NT2/D1 (cell line): ENCODE measurements at places on chromosomes 3 and 15.

DNA sequence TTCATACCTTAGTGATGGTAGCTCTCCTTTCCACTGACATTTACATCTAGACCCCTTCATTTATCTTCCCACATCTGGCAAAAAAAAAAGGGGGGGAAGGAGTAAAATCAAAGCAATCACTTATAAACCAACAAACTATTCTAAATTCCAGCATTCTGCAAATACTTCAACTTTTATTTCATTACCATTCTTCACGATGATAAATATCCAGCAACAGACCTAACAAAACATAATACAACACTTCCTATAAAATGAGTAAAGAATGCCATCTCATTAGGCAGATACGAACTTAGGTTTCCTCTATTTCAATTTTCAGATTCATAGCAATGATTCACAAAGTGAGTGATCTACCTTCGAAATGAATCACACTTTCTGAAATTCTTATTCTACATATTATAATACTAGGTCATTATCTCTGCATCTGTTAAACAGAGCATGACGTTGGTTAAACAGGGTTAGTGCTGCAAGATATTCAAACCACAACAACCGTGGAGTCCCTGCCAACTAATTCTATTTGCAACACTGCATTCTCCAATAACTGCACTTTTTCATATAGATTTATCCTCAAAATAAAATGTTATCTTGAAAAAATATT is at the start of gene LRRFIP2:
Gene LRRFIP2, minus strand, starts transcription at position 51 of the 595 bp plus-strand sequence. CDS start 25,599 bp downstream, outside the sequence.
- no peak for DNase-seq

GRCh38 chr15:70264738-70265465 is 167.2 kb upstream of the TLE3 start:
- DNase-seq: no peak

- DNase-seq: no peak
Measured at GRCh38 chr15:68725736-68726135, 95.0 kb downstream of the ANP32A start.

GRCh38 chr15:90300988-90301706 is 35.7 kb downstream of the NGRN start:
- DNase-seq: peak; percentile 75

DNA sequence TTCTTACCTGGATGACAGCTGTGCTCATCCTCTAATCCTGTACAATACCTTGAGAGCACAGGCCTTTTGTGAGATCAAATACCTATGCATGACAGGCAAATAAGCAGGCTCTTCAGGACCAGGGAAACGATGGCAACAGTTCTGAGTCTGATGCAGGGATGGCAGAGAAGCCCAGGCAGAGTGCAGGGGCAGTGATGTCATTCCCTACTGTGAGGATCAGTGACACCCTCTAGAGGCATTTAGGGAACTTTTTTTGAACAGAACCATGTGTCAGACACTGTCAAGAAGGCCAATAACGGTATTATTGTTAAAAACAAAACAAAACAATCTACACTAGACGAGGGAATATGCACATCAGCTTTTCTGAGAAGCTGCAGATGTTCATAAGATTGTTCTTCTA is 314.8 kb upstream of the CTDSPL start:
- DNase-seq: no peak

- DNase-seq: no peak
Measured at GRCh38 chr15:59280855-59281254, 74.2 kb downstream of the LDHAL6B start.

- DNase-seq: no peak
Measured at GRCh38 chr3:65252266-65252665, 564.5 kb upstream of the ADAMTS9 start.

GRCh38 chr15:88529021-88529630 is 17.4 kb downstream of the DET1 start:
- DNase-seq: no peak

- no peak for DNase-seq
Measured at GRCh38 chr3:175212896-175213295, 353.8 kb downstream of the NAALADL2 start.

GRCh38 chr3:115832265-115832664 is 209.0 kb downstream of the GAP43 start:
- DNase-seq: no peak

DNA sequence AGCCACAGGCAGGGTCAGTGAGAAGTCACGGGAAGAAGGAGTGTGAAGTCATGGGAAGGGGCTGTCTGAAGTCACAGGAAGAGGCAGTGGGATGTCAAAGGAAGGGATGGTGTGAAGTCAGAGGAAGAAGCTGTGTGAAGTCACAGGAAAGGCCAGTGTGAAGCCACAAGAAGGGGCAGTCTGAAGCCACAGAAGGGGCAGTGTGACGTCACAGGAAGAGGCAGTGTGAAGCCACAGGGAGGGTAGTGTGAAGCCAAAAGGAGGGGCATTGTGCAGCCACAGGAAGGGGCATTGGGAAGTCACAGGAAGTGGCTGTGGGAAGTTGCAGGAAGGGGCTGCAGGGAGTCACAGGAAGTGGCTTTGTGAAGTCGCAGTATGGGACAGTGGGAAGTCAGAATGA is 35.1 kb downstream of the GASK1A start:
- DNase-seq: no peak

DNA sequence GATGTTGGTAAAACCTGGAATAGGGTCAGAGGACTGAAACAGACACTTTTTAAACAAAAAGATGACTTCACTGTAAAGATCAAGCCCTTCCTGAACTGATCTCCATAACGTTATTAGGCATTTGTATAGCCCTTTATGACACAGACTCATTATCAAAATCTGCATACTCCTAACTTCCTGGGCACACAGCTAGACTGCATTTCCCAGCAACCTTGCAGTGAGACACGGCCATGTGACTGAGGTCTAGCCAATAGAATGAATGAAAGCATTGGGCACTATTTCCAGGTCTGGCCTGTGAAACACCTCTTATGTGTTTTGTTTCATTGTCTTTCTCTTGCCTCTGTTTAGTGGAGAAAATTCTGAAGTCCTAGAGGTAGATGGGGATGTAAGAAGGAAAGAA is 270.4 kb downstream of the NR1D2 start:
- DNase-seq: no peak

- DNase-seq: no peak
Measured at GRCh38 chr3:14175383-14176037, 2.9 kb downstream of the XPC start.

GRCh38 chr15:101407439-101407838 is 82.1 kb downstream of the PCSK6 start:
- DNase-seq: no peak

DNA sequence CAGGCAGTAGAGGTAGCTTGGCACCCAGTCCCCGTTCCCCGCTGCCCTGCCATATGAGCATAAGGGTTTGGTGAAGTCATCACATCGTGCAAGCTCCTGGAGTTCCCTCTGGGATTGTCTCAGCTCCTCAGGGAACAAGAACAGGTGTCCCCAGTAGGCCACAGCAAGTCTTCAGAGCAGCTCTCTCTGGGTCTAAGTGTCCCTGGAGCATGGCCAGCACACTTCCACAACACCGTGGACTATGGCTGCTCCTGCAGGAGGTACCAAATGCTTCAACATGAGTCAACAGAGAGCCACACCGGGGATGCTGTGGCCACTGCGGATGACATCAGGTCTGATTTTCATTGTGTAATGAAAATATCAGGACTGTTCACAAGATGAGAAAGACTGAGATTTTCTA is 23.1 kb downstream of the ABHD6 start:
- no peak for DNase-seq

DNA sequence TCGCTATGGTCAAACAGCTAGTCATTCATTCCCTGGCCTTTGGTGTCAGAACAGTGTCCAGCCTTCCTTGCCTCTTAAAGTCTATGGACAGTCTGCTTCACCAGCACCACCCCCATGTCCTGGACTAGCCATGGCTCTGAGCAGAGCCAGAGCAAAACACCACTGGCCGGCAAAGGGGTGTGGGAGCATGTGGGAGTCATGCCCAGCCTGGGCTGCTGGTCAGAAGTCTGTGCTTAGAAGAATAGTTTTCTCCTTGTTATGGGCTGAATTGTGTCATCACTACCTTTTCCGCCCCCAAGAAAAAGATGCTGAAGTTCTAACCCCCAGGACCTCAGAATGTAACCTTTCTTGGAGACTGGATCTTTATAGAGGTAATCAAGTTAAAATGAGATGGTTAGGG is 132.9 kb upstream of the LPP start:
- no peak for DNase-seq

DNA sequence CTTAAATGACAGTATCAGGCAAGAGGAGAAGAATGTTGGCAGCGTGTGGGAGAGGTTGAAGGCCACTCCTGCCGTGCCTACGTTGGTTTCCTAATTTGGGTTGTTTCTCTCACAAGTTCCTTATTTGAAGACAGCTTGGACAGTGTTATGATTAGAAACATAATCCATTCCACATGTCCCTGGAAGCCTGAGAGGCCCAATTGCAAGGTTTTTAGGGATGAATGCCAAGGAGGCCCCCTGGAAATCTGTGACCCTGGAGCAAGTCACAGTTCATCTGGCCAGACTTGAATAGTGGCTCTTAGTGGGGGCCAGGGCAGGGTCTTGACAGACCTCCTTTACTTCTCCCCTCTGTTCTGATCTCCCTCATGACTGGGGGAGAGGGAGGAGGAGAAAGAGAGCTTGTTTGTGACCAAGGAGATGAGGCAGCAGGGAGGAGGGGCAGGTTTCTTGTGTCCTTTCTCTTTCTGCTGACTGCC is 584.4 kb upstream of the TBL1XR1 start:
- DNase-seq: no peak

DNA sequence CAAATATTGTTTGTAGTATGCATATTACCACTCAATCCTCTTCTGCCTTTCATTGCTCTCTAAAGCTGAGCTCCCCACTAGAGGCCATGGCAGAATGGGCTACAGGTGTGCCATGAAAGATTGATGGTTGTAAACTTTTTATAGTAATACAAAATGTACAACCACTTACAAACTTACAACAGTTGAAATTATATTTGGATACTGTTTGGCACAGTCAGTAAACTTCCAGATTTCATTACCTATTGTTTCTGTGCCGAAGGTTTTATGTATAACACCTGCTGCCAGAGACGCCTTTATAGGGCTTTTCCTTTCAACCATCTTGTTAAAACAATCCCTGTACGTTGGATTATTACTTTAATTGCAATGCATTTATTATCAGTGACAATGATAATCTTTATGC is 7.0 kb downstream of the ROPN1 start:
- DNase-seq: no peak

DNA sequence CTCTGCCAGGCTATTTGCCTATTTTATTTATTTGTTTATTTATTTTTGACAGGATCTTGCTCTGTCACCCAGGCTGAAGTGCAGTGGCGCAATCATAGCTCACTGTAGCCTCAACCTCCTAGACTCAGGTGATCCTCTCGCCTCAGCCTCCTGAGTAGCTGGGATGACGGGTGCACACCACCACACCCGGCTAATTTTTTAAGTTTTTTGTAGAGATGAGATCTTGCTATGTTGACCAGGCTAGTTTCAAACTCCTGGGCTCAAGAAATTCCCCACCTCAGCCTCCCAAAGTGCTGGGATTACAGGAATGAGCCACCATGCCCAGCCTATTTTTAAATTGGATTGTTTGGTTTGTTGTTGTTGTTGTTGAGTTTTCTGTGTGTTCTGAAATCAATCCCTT is 5.5 kb downstream of the NDUFB5 start:
- DNase-seq: no peak

DNA sequence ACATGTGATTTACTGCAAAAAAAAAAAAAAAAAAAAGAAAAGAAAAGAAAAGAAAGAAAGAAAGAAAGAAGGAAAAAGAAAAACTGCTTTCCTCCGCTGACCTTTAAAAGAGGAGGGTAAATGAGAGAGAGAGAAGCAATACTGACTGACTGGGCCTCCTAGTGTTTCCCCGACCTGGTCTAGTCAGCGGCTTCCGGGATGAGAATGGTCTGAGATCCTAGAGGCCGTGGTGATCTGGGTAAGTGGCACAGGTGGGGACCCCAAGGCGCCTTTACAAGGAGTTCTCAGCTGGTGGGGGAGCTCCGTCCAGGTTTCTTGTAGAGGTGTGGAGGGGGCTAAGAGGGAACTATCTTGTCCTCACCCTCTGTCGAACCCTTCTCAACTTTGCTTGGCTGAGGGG is 223.1 kb downstream of the MEIS2 start:
- DNase-seq: no peak

- DNase-seq: no peak
Measured at GRCh38 chr15:74750751-74751150, 2.1 kb downstream of the CYP1A2 start.

GRCh38 chr3:154191520-154191919 is 70.3 kb downstream of the ARHGEF26 start:
- no peak for DNase-seq
